ENCODE measurements at places on chromosomes 11 and 22. TPM values are rescaled to one million over a fixed set of nuclear protein-coding genes. Genes with fewer than 3 reads are reported as not detected.

Gene ELFN2
- 0.51 TPM for total RNA-seq

Gene TRIM48
- total RNA-seq, result not detected

Gene GSTT2B
- total RNA-seq, result not detected

Gene C11orf16
- not detected for total RNA-seq

Gene MPPED2
- not detected for total RNA-seq

Gene MAJIN
- total RNA-seq, result not detected

Gene KDELR3
- total RNA-seq, result 2.1 TPM

DNA sequence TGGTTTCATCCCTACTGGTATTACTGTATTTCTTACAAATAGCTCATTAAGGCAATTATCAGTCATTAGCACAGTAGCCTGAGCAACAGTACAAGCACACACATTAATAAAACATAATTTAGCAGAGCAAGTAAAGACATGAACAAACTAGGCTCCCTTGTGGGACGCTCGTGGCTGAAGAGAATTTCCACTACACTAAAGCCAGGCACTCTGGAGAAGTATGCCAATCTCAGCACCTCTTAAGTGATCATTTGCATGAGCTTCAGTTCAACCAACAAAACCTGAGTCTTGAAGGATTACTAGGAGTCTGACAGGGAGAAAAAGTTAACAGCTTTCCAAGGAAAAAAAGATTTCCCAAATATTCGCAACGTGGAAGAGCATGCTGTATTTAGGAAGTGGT is 109.1 kb downstream of the LARGE1 start:
- no peak for DNase-seq

DNA sequence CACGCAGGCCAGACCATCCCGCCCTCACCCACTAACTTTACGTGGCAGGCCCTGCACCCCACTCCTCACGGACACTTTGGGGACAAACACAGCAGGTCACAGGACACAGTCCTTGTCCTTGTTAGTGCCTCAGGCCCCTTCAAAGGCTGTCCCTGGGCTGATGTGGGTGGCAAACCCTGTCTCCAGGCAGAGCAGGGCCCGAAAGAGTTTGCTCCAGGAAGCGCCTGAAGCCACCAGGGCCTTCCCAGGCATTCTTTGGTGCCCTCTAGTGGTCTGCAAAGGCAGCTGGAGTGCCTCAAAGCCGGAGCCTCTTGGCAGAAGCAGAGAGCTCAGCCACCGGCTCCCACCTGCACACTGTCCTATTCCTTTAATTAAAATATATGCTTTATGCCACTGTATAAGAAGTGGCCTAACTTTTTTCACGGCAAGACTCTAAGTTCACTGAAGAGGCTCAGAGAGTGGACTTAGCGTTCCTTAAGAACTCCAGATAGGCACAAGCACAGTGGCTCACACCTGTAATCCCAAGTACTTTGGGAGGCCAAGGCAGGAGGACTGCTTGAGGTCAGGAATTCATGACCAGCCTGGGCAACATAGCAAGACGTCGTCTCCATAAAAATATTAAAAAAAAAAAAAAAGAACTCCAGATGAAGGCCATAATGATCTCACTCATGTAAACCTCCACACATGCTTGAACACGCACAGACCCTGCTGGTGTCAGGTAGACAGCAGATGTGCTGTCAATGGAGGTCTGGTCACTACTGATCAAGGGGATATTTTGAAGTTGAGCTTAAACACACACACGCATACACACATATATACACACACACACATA is 11.1 kb downstream of the TXN2 start:
- DNase-seq, result peak; percentile 86

DNA sequence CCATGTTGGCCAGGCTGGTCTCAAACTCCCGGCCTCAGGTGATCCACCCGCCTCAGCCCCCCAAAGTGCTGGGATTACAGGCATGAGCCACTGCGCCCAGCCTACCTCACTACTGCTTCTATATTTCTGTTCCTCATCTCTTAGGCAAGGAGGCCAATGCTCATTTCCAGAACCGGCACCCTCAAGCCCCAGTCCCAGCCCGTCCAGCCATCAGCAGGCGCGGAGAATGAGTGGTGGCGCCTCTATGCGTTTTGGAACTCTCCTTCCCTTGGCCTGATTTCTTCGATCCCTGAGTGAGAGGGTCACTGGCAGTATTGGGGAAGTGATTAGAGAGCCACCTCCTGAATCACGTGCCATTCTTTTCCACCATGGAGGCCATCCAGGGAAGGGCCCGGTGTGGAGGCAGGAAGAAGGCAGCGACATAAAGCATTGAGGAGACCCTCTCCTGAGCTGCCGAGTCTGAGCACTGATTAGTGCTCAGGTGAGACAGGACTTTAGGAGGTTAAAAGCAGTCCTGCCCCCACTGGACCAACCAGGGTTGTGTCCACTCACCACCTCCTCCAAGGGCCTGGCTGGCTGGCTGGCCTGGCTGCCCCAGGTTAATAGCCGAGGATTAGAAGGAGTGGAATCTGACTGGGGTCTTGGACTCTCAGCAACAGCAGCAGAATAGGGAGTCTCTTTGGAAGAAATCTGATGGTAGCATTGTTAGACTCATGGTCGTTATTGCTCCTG is 8.7 kb downstream of the GRIK4 start:
- no peak for DNase-seq

DNA sequence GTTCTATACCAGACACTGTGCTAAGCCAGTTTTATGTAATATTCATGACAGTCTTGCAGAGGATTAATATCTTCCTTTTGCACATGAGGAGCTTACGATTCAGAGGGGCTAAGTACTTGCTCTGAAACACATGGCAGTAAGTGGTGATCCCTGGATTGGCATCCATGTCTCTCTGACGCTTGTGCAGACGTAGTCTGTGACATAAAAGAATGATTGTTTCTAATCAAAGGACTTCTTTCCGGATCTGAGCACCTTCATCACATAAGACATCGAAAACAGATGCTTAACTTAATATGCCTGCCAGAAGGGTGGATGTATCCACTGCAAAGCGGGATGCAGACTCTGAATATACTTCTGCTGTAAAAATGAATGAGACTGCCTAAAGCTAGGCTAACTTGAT is 74.8 kb downstream of the ARHGAP42 start:
- DNase-seq, result no peak

DNA sequence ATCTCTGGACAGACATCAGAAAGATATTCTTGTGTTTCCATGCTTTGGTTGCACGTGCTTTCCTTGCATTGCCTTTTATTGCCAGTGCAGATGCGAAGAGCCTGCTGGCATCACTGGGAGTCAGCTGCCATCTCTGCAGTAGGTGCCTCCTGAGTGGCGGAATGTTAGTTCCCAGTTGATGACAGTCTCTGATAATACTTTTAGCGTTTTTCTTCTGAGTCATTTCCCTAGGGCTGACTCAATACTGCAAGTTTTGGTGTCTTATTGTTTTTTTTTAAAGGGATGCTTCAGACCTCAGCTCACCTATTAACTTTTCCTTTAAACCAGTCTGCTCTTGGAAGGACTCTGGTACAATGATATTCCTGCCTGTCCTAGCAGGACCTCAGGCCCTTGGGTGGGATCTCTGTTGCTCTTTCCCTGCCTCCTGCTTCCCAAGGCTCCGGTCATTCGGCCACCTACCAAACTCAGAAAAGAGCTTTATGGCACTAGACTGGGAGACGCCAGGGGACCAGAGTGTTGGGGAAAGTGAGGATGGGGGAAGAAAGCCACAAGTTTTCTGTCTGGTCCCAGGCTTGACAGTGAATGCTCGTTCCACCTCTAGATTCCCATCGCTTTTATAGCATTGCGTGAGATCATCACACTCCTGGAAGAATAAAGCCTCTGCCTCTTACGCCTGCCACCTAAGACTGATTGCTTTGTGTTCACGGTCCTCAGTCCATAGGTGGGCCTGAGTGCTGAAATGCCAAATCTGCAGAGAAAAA is 308.7 kb downstream of the DDX10 start:
- no peak for DNase-seq

GRCh38 chr11:70885281-70886231 is 366.8 kb downstream of the SHANK2 start:
- no peak for DNase-seq

GRCh38 chr11:10728154-10728553 is 22.9 kb upstream of the CTR9 start:
- no peak for DNase-seq

DNA sequence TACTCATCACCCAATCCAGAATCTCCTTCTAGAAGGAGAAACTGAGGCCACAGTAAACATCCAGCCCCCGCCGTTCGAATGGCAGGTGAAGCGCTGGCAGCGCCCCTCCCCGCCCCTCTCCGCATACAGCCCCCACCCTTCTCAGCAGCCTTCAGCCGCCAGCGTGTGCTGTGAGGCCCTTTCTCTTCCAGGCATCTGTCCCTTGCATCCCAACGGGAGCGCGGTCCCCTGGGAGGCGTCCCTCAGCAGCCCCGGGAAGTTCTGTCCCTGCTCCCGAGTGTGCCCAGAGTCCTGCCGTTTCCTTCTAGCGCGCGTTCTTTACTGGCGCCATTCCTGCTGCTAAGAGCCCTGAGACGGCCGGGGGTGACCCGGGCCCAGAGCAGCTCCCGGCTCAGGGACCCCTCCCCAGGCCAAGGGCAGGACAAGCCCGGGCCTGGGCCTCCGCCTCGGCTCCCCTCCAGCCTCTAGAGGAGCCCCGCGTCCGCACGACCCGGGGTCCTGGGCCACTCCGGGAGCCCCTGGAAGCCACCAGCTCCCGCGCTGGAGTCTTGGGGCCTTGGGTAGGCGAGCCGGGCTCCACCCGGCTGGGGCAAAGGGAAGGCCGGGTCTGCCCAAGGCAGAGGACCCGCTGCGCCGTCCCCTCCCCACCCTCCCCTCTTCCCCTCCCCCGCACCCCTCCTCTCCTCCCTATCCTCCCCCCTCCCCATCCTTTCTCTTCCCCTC is 450.4 kb downstream of the OPCML start:
- no peak for DNase-seq

DNA sequence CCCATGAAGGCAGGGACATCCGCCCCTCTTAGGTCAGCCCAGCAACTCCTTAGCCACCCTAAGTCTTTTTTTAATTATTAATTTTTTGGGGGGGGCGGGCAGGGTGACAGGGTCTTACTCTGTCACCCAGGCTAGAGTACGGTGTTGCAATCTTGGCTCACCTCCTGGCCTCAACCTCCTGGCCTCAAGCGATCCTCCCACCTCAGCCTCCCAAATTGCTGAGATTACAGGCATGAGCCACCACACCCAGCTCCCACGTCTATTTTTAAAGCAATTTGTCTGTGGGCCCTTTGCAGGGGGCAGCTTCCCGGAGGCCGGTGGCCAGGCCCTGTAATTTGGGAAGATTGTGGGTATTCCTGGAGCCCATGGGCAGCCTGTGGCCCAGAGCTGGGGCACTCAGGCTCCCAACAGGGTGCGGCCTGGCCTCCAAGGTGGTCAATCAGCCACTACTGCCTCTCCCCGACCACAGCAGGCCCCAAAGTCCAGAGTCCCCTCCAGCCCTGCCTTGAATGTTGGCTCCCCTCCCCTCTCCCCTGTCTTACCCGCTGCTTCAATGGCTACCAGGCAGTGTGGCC is 27.2 kb downstream of the CREB3L1 start:
- no peak for DNase-seq

DNA sequence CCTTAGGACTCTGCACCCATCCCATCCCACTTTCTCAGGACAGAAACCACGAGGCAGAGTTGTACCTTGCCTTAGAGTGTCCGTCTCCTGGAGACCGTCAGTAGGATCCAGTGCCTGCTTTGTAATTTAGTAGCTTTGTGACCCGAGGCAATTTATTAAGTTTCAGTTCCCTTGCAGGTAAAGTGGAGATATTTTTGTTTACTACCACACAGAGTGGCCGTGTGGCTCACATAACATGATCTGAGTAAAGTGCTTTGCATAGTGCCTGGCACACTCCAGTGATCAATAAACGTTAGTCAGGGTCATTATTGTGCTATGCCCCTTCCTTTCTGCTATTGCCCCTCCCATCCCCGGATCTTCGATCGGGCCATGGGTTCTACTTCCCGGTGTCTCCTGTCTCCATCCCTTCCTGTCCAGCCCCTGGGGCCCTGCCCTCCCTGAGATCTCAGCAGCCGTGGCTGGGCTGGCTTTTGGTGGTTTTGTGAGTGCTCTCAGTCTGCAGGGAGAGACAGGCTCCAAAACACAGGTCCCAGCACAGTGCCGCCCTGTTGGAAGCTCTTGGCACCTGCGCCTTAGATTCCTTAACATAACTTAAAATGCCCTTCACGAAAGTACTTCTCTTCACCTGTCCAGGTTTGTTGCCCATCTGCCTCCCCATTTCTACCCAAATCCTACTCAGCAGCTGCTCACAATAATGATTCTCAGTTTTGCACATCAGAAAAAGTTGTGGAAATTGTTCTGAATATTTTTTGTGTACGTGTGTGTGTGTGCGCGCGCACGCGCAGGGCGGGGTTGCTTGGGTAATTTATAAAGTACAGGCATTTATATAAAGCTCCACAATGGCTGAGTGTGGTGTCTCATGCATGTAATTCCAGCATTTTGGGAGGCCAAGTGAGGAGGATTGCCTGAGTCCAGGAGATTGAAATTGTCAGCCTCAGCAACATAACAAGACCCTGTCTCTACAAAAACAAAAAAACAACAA is 753.7 kb downstream of the NTM start:
- DNase-seq, result no peak

DNA sequence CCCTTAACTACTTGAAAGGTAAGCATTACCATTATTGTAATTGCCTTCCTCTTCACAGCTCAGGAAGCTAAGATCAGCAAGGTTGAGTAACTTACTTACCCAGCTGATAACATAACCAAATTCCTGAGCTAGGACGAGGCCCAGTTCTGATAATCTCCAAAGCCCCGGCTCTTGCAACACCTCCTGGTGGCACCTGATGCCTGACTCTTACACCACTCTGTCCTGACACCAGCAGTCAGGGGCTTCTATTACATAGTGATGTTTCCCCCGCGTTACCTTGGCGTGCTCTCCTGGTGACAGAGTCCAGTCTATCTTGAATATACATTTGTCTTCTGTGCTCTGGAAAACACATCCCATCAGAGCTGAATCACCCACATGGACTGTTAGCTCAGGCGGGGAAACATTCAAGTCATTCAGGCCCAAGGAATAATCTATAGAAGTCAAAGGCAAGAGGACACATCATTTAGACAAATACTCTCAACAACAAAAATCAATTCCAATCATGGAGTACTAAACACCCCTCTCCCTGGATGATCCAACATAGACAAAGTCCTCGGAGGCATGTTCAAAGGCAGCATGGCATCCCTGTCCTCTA is 12.6 kb downstream of the JAML start:
- no peak for DNase-seq
